ENCODE measurements at places on chromosomes 7 and 10. TPM values are rescaled to one million over a fixed set of nuclear protein-coding genes. Genes with fewer than 3 reads are reported as not detected.

Gene TAS2R4
- total RNA-seq: not detected

Gene LAMB1
- total RNA-seq: 154 TPM

Gene CARD11
- 3.9 TPM for total RNA-seq

Gene SYNPO2L
- 0.18 TPM for total RNA-seq

Gene CTAGE15
- total RNA-seq: not detected

Gene RTKN2
- total RNA-seq: 0.71 TPM

Gene CRHR2
- not detected for total RNA-seq

Gene CFAP46
- total RNA-seq: 0.53 TPM
